HFF-Myc (cell line): ENCODE measurements at places on chromosomes 1 and 21.
A peak's percentile ranks its signal among the peaks of the same experiment; 100 is the strongest.

GRCh38 chr1:82632155-82632554 lies 831.4 kb downstream of the ADGRL2 start:
- DNase-seq = no peak

- peak; percentile 77 for DNase-seq
These were observed 3.4 kb downstream of the PTTG1IP start for GRCh38 chr21:44869781-44870747.

DNA sequence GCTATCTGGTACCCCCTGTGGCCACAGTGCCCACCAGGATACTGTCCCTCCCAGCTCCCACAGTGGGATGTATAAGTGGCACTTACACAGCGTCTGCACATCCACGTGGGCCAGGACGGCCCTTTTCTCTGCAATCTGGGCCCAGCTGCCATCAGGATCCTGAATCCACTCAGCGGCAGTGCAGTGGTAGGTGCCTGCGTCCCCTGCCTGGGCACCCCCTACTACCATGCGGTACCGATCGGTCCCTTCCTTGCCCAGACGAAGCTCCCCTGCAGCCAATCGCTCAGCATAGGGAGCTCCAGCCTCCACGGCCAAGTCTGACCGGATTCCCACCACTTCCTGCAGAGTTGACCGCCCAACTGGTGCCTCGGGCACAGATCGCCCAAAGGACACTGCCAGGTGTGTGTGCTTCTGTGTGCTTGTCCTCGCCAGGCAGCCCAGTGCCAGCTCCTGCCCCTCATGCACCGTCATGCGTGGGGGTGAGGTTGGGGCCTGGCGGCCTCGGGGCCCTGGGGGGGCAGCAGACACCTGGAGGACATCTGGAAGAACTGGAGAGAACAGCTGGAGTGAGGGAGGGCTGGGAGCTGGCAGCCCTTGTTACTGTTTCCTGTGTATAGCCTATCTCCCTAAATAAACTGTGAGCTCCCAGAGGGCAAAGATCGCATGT lies 4.7 kb downstream of the IGSF8 start:
- DNase-seq = no peak

- no peak for DNase-seq
These were observed 66.1 kb upstream of the PROX1 start for GRCh38 chr1:213921712-213922111.

DNA sequence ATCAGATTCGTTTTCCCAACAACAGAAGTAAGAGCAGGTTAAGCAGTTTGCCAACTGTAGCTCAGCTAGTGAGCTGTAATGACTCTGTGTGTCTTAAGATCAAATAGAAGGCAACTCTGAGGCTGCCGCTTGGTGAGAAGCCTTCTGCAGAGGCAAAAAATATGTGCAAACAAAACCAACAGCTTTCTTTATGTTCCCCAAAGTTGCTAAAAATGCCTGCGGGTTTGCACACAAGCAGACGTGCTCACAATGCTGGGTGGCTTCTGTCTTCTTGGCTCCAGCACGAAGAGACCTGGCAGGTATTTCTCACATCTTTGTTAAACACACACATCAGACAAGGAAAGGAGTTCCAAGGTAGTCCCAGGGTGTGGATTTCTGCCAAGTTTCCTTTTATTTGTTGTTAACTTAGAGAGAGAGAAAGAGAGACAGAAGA lies 158.9 kb upstream of the JUN start:
- DNase-seq = no peak

- DNase-seq = no peak
These were observed 298.6 kb upstream of the AJAP1 start for GRCh38 chr1:4355839-4356238.

DNA sequence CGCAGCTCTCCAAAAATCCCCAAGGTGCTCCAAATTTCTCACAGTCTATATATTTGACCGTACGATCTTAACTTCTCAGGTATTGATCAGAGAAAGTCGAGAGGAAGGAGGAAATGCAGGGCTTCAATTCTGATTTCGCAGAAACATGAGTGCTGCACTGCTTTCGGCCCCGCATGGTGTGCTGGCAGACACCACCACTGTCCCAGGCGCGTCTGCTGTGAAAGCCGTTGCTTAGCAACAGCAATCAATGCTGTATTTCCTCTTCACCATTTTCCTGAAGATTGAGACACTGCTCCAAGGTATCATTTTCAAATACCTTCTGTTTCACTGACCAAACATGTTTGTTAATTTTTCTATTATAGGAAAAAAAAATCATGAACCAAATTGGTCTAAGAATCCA lies 296.3 kb downstream of the SMYD3 start:
- DNase-seq = no peak

DNA sequence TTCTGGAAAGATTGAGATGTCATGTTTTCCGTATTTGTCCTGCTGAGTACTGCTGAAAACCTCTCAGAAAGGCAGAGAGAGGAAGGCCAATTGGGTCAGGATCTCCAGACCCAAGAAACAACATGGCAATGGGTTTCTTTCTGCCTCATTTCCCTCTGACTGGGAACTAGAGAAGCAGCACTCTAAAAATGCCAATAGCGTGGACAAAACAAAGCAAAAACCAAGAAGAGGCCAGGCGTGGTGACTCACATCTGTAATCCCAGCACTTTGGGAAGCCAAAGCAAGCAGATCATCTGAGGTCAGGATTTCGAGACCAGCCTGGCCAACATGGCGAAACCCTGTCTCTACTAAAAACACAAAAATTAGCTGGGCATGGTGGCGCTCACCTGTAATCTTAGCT lies 18.3 kb downstream of the TNFRSF9 start:
- no peak for DNase-seq

- no peak for DNase-seq
These were observed at the start of gene HAPLN2 for GRCh38 chr1:156618853-156619581. Gene HAPLN2 (plus strand): TSS chr1:156619415. CDS start chr1:156623491, 4,076 bp downstream.

DNA sequence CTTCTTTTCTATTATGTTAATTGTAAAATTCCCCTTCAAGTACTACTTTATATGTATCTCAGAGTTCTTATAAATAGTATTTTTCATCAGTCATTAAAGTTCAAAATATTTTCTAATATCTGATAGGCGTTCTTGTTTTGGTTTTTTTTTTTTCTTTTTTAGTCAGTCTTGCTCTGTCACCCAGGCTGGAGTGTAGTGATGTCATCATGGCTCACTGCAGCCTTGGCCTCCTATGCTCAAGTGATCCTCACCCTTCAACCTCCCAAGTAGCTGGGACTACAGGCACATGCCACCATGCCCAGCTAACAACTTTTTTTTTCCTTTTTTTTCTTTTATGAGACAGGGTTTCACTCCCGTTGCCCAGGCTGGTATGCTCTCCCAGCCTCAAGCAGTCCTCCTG lies 27.3 kb downstream of the AGMAT start:
- no peak for DNase-seq

GRCh38 chr1:89257041-89257440 lies 15.6 kb downstream of the GBP5 start:
- DNase-seq = no peak

DNA sequence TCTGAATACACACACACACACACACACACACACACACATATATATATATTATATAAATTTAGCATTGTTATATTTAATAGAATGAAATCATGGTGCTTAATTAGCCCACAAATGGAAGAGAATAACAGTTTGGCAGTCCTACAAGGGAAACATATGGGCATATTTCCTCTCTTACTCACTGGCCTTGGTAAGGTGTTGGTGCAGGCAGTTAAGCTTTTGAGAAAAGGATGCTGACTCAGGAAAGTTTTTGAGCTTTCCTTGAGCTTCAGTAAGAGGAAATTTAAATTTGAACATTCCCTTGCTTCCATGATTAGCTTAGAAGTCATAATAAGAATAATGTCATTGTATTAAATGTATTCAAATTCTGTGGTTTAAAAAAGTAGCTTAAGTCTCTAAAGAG lies 37.0 kb upstream of the B3GALT5 start:
- no peak for DNase-seq

- no peak for DNase-seq
These were observed 111.2 kb upstream of the LHX8 start for GRCh38 chr1:75023005-75023404.

DNA sequence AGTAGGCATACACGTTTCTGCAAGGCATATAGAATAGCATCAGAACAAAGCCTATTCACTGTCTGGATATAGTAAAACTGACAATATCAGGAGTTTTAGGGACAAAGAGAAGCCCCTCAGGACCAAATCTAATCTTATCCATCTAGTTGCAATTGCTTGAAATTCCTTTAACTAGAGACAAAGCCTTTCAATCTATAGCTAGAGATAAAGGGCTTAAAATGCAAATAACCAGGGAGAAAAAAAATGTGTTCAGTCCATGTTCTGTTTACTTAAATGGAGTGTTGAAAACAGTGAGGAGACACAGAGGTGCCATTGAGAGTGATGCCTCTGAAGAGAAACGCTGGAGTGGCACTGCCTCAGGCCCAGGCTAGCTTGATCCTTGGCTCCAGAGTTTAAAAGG lies 286.1 kb downstream of the DPYD start:
- DNase-seq = no peak

DNA sequence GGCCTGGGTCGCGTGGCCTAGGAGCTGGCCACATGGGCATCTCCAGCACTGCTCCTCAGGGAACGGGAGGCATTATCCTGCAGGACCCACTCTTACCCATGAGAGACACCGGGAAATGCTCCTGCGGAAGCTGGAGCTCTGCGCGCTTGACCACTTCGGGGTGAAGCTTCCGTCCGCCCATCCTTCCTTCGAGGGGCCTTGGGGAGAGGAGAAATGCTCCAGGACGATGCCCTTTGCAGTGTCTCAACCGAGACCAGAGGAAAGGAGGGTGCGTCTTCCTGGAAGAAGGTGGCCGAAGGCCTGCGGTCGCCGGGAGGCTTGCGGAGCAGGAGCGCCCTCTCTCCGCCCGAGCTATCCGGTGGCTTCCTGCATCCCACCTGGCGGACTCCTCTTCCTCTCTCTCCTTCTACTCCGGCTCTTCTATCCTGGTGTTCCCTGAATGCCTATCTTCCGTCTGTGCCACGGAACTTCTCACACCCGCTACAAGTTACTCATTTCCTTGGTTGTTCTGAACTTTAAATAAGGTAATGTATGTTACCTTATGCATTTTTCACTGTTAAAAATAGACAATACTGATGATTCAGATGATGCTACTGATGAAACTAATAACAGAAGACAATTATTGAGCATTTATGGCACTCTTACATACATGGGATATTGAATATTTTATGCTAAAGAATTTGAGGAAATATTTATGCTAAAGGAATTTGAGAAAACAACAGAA lies 91.4 kb downstream of the PRKAB2 start:
- no peak for DNase-seq

- no peak for DNase-seq
These were observed 9.1 kb downstream of the PPFIA4 start for GRCh38 chr1:203035111-203036000.

DNA sequence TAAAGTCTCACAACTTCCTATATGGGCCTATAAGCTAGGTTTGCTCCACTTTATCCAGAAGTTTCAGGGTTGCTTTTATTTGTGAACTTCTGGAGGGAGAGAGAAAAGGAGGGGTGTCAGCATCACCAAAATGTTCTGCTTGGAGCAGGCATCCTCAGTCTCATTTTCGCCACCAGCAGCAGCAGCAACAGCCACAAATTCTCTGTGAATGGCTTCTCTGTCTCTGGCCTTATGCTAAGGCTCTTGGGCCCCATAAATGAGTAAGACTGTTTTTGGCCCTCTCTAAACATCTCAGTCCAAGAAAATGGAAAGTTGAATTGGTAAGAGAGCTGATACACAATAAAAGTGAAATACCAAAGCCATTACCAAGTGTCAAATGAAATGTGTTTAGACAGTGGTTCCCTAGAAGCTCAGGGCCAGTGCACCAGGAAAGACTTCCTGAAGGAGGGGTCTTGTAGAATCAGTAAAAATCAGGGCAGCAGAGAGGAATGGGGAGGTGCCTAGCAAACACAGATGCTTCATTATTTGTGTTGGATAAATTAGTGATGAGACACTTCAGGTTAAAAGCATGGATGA lies 53.0 kb upstream of the SPATA6 start:
- DNase-seq = no peak

GRCh38 chr1:217342105-217342504 lies 288.8 kb downstream of the GPATCH2 start:
- DNase-seq = no peak

- no peak for DNase-seq
These were observed 217.0 kb upstream of the FAM78B start for GRCh38 chr1:166383635-166384346.

DNA sequence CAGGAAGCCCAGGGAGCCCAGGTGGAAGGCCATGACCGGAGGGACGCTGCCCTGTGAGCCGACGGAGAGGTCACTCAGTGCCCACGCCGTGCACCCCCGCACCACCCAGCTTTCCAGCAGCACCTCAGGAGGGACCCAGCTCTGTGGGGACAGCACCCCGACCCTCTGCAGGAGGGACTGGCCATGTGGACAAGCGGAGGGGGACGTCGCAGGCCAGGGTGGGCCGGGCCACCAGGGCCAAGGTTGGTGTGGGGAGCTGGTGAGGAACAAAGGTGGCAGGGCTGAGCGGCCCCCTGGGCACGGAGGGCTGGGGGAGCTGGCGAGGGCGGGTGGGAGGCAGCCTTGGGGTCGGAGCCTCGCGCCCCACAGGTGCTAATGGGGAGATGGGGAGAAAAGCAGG lies 22.8 kb downstream of the NADK start:
- no peak for DNase-seq

DNA sequence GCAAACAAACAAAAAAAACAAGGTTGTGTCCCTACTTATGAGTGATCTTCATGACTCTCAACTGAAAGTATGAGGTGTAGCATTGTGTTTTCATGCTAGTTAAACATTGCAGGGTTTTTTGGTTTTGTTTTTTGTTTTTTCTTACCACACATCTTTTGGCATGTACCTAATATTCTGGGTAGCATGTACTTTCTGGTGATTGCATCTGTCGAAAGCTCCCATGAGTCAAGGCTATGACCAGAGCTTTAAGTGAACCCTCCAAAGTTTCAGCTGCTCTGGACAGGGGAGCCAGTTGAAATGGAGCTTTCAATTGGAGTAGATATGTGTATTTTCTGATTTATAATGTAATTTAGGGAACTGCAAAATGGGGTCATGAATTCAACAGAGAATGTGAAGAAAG lies 115.5 kb downstream of the KCNK2 start:
- no peak for DNase-seq

- DNase-seq = no peak
These were observed 33.1 kb upstream of the GPR157 start for GRCh38 chr1:9161963-9162362.

DNA sequence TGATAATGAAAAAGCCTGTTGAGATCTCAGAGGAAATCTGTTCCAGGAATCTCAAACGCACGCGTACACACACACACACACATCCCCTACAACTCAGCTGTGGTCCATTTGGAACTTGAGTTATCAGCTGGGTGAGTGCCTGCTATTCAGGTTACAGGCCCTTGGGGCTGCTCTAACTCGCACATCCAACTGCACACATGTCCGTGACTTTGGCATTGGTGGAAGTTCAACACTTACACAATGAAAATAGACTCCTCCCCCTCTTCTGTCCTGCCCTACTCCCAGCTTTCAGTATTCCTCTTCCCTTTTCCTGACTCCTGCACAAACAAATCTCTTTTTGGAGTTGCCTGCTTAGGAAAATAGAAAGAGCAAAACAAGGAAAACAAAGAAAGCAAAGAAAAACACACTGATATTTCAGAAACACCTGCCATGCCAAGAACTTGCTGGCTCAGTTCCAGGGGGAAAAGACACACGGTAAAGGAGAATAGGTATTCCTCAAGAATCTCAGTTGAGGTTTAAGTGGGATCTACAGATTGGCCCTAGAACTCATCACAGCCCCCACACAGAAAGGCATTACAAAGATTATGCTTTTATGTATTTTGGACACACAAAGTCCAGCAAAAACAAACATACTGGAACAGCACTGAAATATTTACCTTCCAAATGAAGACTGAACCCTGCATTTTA lies 140.9 kb downstream of the TGFBR3 start:
- DNase-seq = peak; percentile 51
